ENCODE measurements at places on chromosomes 11 and 22. TPM values are rescaled to one million over a fixed set of nuclear protein-coding genes. Genes with fewer than 3 reads are reported as not detected.

IFITM10 gene
- 1.9 TPM for total RNA-seq

- no peak overlapping the region for H3K4me3 ChIP-seq
- no peak for DNase-seq
- no peaks in the 10 kb centered on the region for H3K36me3 ChIP-seq
- H3K27ac ChIP-seq: no peak overlapping the region
- H3K27me3 ChIP-seq: no peaks in the 10 kb centered on the region
These were observed 30.9 kb downstream of the MIF start for GRCh38 chr22:23925020-23925606.

GRCh38 chr11:15115686-15116085 lies 963 bp downstream of the INSC start:
- no peaks in the 10 kb centered on the region for H3K27me3 ChIP-seq
- no peaks in the 10 kb centered on the region for H3K4me1 ChIP-seq
- no peak overlapping the region for H3K27ac ChIP-seq
- no peak overlapping the region for H3K4me3 ChIP-seq
- DNase-seq: no peak
- H3K36me3 ChIP-seq: no peaks in the 10 kb centered on the region

- no peaks in the 10 kb centered on the region for H3K36me3 ChIP-seq
- no peaks in the 10 kb centered on the region for H3K27me3 ChIP-seq
- H3K4me3 ChIP-seq: no peak overlapping the region
- H3K27ac ChIP-seq: no peak overlapping the region
- no peaks in the 10 kb centered on the region for H3K4me1 ChIP-seq
These were observed 42.2 kb downstream of the UBASH3B start for GRCh38 chr11:122697636-122698167.
